Type B pancreatic cell (in vitro differentiated cells): ENCODE measurements at places on chromosomes 1 and 21. TPM values are rescaled to one million over a fixed set of nuclear protein-coding genes. Genes with fewer than 3 reads are reported as not detected.

The RAB7B gene
- total RNA-seq: 0.26 and 0.82 TPM in 2 replicates

- H3K4me1 ChIP-seq: no peaks in the 10 kb centered on the region
- H3K27ac ChIP-seq: no peak overlapping the region
- DNase-seq: no peak
These were observed 181.5 kb downstream of the DNAH14 start for GRCh38 chr1:225111000-225111399.

The PTPN22 gene
- total RNA-seq: not detected in 2 replicates

The HSPB7 gene
- total RNA-seq: 0.48 and 0.64 TPM in 2 replicates

GRCh38 chr1:247407180-247407616 is 8.8 kb upstream of the NLRP3 start:
- H3K4me1 ChIP-seq: no peaks in the 10 kb centered on the region
- H3K27ac ChIP-seq: no peak overlapping the region
- H3K36me3 ChIP-seq: no peaks in the 10 kb centered on the region
- H3K27me3 ChIP-seq: peaks cover 3% of the 10 kb centered on the region
- DNase-seq: no peak

DNA sequence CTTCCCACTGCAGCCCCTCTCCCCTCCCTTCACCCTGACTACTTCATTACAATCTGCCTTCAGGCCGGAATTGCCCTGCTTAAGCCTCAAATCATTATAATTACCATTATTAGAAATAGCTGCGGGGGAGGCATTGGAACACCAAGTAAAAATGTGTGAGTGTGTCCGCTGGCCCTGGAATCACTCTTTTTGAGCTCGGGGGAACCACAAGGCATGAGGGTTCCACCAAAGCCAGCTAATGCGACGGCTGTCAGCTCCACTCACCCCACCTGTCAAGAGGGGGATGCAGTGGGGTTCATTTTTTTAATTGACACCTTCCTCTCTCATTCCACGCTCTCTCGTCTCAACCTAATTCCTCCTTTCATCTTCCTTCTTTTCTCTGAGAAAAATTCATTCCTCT is 177.2 kb downstream of the PBX1 start:
- H3K4me1 ChIP-seq: peaks cover 47% of the 10 kb centered on the region
- DNase-seq: no peak
- H3K27ac ChIP-seq: peak overlapping the region; percentile 71
- H3K4me3 ChIP-seq: peak overlapping the region; percentile 6
- H3K27me3 ChIP-seq: no peaks in the 10 kb centered on the region

The PTAFR gene
- 0.48 and 0.95 TPM in 2 replicates for total RNA-seq

The SFN gene
- 27.7 and 86.8 TPM in 2 replicates for total RNA-seq

DNA sequence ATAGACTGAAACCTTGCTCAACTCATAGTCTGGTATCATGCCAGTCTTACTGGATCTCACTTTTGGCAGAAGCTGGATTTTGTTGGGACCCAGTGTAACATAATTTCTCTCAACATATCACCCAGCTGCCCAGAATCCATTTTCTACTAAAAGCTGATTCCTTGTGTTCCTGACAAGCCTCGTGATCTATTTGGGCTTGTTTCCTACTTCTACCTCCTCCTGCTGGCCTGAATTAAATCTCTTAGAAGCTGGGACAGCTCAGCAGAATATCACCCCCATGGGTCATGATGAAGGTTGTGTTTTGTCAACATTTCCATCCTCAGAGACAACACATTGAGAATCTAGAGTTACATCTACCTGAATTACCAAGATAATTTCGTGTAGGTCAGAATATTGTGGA is 7.7 kb downstream of the GOLT1A start:
- no peak for DNase-seq
- H3K27ac ChIP-seq: no peak overlapping the region
- no peak overlapping the region for H3K4me3 ChIP-seq
- no peaks in the 10 kb centered on the region for H3K4me1 ChIP-seq
- no peaks in the 10 kb centered on the region for H3K36me3 ChIP-seq
- H3K27me3 ChIP-seq: peaks cover 36% of the 10 kb centered on the region

DNA sequence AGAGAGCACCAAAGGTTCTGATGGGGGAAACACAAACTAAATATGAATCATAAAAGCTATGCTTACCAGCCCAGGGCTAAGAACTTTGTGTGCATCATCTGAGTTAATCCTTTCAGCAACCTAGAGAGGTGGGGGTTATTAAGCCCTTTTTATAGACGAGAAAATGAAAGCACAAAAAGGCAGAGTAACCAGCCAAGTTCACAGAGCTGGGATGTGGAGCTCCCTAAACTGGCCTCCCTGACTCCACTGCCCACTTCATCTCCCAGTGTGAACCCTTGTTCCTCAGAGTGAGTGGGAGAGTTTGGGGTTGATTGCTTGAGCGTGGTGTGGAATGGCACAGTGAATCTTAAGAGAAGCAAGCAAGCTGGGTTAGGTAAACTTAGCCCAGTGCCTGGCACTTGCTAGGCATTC is 10.8 kb upstream of the BCAR3 start:
- no peak for DNase-seq
- no peak overlapping the region for H3K27ac ChIP-seq
- no peaks in the 10 kb centered on the region for H3K36me3 ChIP-seq
- no peak overlapping the region for H3K4me3 ChIP-seq
- peaks cover 37% of the 10 kb centered on the region for H3K4me1 ChIP-seq

The RGS5 gene
- total RNA-seq: 9.1 and 70.0 TPM in 2 replicates

The CRP gene
- total RNA-seq: 0.52 TPM in 1 of 2 replicates, not detected in the other

The SFT2D2 gene
- total RNA-seq: 52.1 and 63.7 TPM in 2 replicates

DNA sequence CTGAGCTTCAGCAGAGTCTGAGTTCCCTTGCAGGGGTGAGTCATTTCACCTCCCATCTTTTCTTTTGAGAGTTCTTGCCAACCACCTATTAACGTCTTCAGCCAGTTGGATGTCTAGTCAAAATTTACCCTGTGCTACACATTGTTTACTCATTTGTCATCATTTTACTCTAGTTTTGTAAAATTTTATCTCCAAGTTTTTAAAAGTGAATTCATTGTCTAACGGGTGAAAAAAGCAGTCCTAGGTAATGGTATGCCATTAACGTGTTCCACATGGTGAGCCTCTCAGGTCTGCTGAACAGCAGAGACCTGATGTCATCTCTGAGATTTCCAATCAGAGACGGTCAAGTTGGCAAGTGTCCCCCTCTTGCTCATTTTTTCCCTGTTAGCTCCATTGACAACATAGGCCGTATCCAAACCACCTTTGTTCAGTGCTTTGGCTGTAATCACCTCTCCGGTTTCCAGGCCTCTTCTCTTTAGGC is 85.4 kb downstream of the TBX15 start:
- no peaks in the 10 kb centered on the region for H3K36me3 ChIP-seq
- H3K4me1 ChIP-seq: no peaks in the 10 kb centered on the region
- H3K4me3 ChIP-seq: no peak overlapping the region

DNA sequence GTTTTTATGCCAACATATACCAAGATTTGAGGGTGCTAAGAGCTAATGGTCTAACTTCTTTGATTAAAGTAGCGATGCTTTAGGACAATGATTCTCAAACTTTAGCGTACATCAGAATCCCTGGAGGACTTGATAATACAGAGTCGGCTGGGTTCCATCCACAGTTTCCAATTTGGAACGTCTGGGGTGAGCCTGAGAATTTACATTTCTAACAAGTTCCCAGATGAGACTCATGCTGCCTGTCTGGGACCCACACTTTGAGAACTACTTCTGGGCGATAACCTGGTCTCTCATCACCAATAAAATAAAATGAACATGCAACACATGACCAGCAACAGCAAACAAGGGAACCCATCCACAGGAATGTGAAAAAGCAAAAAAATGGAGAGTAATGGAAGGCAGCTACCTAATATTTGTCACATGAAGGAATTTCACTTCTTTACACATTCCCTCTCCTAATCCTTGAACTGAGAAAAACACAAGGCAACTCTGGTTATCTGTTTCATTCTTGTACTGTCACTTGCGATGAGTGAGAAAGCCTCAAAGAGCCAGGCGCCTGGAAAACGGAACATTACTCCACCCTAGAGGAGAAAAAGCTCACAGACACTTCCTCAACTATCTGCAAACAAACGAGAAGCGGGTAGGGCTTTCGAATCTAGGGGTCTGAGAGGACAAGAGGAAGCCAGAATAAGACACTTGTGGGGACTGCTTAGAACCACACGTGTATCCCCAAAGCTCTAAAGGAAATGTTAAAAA is 14.0 kb downstream of the HSF2BP start:
- H3K27me3 ChIP-seq: no peaks in the 10 kb centered on the region
- no peak for DNase-seq
- no peaks in the 10 kb centered on the region for H3K36me3 ChIP-seq
- H3K4me1 ChIP-seq: peaks cover 22% of the 10 kb centered on the region
- H3K27ac ChIP-seq: peak overlapping the region; percentile 50
- H3K4me3 ChIP-seq: no peak overlapping the region

- H3K27me3 ChIP-seq: no peaks in the 10 kb centered on the region
- no peak for DNase-seq
- peaks cover 46% of the 10 kb centered on the region for H3K4me1 ChIP-seq
- no peak overlapping the region for H3K4me3 ChIP-seq
- peaks cover 16% of the 10 kb centered on the region for H3K36me3 ChIP-seq
These were observed 128.1 kb downstream of the PLXNA2 start for GRCh38 chr1:208115924-208116640.

DNA sequence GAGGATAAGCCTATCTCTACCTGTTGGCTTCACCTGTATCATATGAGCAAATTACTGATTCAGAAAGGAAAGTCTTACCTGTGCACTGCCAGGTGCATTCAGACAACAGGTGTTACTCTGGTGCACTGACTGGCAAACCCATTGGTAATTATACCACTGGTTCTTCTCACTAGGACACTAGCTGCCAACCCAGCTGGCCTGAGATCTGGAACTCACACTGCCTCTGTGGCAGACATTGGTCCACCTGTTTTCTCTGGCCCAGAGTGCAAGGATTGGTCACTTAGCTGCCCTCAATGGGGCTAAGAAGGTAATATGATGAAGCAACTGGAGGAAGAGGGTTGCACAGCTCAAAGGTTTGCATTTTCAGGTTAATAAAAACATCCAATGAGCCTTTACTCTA is 140.2 kb upstream of the DNAH14 start:
- no peak overlapping the region for H3K27ac ChIP-seq
- H3K36me3 ChIP-seq: no peaks in the 10 kb centered on the region
- no peaks in the 10 kb centered on the region for H3K27me3 ChIP-seq
- H3K4me1 ChIP-seq: peaks cover 10% of the 10 kb centered on the region
- H3K4me3 ChIP-seq: no peak overlapping the region
- no peak for DNase-seq

GRCh38 chr1:28078680-28079626 is 9.5 kb downstream of the EYA3 start:
- H3K27ac ChIP-seq: no peak overlapping the region
- no peak overlapping the region for H3K4me3 ChIP-seq
- H3K4me1 ChIP-seq: peaks cover 20% of the 10 kb centered on the region
- H3K36me3 ChIP-seq: peaks cover 6% of the 10 kb centered on the region

DNA sequence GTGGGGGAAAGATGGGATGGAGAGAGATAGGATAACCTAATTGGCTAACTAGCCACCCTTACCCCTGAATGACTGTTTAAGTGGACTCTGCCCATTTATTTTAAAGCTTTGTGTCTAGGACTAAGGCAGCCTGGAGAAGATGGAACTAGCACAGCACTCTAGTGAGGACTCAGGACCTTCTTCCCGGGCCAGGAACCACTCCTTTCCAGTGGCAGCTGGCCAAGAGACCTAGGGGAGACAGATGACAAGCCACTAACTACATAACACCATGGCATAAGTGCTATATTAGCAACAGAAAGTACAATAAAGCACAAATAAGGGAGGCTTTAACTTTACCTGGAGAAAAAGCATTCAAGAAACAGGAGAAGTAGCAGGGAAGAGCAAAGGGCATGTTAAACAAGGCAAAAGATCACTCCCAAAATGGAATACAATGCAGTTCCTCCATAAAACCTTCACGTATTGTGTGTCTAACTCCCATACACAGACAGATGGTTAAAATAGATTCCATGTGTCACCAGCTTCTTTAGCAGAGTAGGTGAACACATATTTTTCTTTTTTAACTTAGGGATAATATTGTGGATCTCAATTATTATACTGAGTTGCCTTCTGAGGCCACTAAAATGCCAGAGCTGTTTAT is 20.6 kb downstream of the CLCA1 start:
- DNase-seq: no peak
- peaks cover 5% of the 10 kb centered on the region for H3K27me3 ChIP-seq
- H3K27ac ChIP-seq: no peak overlapping the region
- H3K36me3 ChIP-seq: no peaks in the 10 kb centered on the region
- no peaks in the 10 kb centered on the region for H3K4me1 ChIP-seq
- H3K4me3 ChIP-seq: no peak overlapping the region

DNA sequence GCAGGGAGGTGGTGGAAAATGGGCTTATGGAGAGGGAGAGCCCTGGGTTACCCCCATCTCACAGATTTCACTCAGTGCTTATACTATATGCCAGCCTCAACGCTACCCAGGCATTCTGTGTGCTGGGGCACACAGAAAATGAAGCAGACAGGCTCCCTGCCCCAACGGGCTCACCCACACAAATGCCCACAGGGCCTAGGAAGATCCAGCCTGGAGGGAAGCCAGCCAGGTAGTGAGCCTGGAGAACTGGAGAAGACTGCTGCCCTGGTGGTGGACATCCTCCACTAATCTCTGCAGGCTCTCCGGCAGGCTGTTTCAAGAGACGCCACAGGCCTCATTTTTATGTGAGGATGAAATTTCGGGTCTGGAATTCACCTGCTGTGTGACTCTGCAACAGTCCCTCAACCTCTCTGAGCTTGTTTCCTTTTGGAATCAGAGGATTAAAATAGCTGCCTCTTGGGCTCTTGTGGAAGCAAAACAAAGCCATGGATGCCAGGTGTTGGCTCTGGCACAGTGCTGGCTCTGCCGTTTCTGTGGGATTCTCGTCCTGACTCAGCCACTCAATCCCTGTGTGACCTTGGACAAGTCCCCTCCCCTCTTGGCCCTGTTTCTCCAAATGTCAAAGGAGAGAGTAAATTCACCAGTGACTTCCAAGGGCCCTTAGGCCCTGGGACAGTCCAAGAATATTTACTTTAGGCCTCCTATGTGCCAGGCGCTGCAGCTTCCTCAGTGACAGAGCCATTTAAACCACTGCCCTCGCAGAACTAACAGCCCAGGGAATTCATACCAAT is 3.6 kb downstream of the PAQR7 start:
- peaks cover 35% of the 10 kb centered on the region for H3K4me1 ChIP-seq
- DNase-seq: no peak
- peak overlapping the region; percentile 51 for H3K4me3 ChIP-seq
- H3K27ac ChIP-seq: peak overlapping the region; percentile 29

DNA sequence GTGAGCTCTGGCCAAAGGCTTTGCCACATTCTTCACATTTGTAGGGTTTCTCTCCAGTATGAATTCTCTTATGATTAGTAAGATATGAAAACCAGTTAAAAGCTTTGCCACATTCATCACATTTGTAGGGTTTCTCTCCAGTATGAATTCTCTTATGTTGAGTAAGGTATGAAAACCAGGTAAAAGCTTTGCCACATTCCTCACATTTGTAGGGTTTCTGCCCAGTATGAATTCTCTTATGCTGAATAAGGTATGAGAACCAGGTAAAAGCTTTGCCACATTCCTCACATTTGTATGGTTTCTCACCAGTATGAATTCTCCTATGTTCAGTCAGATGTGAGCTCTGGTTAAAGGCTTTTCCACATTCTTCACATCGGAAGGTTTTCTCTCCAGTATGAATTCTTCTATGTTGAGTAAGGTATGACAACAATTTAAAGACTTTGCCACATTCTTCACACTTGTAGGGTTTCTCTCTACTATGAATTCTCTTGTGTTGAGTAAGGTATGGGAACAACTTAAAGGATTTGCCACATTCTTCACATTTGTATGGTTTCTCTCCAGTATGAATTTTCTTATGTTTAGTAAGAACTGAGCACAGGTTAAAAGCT is 20.7 kb downstream of the ZNF695 start:
- no peak overlapping the region for H3K4me3 ChIP-seq
- no peak for DNase-seq
- no peaks in the 10 kb centered on the region for H3K4me1 ChIP-seq

- no peak for DNase-seq
- peak overlapping the region; percentile 46 for H3K4me3 ChIP-seq
- H3K4me1 ChIP-seq: peaks cover 59% of the 10 kb centered on the region
- H3K36me3 ChIP-seq: peaks cover 17% of the 10 kb centered on the region
- peaks cover 32% of the 10 kb centered on the region for H3K27me3 ChIP-seq
These were observed 21.2 kb downstream of the PRRX1 start for GRCh38 chr1:170685166-170685565.

The PLA2G5 gene
- total RNA-seq: not detected in 2 replicates
